Activated CD4-positive, alpha-beta T cell treated with anti-CD3 and anti-CD28 coated beads, Interleukin-2, amount 10 ng/mL, durations not matched to agents 7 days and 5 days (primary cell): ENCODE measurements at places on chromosomes 3 and 15.
A peak's percentile ranks its signal among the peaks of the same experiment; 100 is the strongest.

- DNase-seq = no peak
These were observed 24.7 kb upstream of the ULK4 start for GRCh38 chr3:41986561-41986960.

- peak; percentile 29 for DNase-seq
These were observed 156.2 kb upstream of the IQSEC1 start for GRCh38 chr3:13229273-13229949.

- no peak for DNase-seq
These were observed 66.4 kb downstream of the TFG start for GRCh38 chr3:100775669-100776068.

- DNase-seq = no peak
These were observed 861.0 kb upstream of the NR2F2 start for GRCh38 chr15:95469496-95470000.

DNA sequence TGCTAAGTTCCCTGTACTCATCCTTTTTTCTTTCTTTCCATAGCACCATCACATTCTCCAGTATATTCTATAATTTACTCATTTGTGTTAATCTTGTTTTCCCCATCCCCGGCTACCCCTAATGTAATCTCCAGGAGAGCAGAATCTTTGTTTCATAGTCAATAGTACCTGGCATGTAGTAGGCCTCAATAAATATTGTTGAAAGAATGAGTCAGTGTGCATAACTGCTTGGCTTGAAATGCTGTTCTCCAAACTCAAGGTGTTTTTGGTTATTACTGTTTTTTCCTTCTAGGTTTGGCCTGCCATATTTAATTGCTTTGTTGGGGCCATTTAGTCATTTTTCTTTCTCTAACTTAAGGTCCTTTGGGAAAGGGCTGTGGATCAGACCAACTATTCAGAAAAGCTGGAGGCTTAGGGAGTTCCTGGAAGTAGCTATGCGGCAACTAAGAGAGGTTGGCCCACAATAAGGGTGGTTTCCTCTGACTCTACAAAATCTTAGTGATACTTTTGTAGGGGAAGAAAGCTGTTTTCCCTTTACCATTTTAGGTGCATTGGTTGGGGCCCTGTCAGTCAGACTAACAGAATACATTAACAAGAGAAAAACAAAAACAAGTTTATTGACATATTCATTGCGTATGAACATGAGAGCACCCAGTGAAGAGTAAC lies 28.4 kb downstream of the KAT2B start:
- no peak for DNase-seq

GRCh38 chr15:72168131-72168807 lies 29.3 kb downstream of the GRAMD2A start:
- DNase-seq = peak; percentile 35

GRCh38 chr15:100190675-100191074 lies 151.1 kb downstream of the ADAMTS17 start:
- DNase-seq = no peak

DNA sequence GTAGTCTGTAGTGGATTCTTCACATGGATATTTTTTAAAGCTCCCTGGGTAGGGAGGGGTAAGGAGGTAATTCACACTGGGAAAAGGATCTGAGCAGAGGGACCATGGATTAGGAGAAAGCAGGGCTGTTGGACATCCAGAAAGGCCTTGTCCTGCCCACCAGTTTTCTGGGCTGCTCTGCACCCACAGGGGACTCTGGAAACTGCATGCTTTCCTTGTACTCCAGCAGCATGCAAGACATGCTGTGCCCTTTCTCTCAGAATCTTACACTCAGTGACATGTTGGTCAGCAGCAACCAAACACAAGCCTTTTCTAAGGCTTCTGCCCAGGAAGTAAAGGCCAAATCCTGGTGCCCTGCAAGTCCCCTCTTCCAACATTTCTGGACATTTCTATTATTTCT lies 2.5 kb upstream of the FBN1 start:
- DNase-seq = no peak

- no peak for DNase-seq
These were observed 1.9 kb downstream of the SPTBN5 start for GRCh38 chr15:41891946-41892345.

- DNase-seq = no peak
These were observed 51.5 kb upstream of the AGTR1 start for GRCh38 chr3:148646126-148646665.

DNA sequence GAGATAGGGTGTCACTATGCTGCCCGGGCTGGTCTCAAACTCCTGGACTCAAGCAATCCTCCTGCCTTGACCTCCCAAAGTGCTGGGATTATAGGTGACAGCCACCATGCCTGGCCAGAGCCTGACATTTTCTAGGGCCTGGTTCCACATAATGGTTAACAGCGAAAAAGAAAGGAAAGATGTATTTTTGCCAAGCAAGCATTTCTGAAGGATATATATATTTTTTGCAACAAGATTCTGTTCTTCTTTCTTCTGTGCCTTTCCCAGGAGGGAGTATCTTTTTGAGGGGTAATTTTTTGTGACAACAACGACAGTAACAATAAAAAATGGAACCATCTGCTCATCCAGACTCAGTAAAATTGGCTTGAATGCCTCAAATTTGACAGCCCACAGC lies 8.3 kb upstream of the DNAJA4 start:
- DNase-seq = no peak

GRCh38 chr3:60812502-60812901 lies 438.8 kb downstream of the FHIT start:
- no peak for DNase-seq

GRCh38 chr3:197692641-197693040 lies 44.1 kb downstream of the RUBCN start:
- DNase-seq = no peak

- no peak for DNase-seq
These were observed 42.2 kb downstream of the ILDR1 start for GRCh38 chr3:121979734-121980449.

GRCh38 chr15:33190539-33190938 lies 4.0 kb downstream of the FMN1 start:
- no peak for DNase-seq

DNA sequence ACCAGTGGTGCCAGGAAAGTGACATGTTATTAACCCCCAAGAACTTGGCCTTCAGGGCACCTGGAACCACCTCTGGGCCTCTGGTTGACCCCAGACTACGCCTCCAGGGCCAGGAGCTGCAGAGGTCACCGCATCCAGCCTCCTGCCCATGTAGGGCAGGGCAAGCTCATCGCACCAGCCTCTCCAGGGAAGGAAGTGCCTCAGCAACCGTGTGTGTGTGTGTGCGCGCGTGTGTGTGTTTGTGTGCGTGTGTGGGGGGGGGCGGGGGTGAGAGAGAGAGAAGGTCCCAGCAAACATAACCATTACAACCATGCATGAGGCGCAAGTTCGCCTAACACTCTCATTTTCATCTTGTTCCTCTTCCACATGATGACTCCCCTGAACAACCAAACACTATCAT lies 31.8 kb downstream of the RAB6B start:
- DNase-seq = no peak

DNA sequence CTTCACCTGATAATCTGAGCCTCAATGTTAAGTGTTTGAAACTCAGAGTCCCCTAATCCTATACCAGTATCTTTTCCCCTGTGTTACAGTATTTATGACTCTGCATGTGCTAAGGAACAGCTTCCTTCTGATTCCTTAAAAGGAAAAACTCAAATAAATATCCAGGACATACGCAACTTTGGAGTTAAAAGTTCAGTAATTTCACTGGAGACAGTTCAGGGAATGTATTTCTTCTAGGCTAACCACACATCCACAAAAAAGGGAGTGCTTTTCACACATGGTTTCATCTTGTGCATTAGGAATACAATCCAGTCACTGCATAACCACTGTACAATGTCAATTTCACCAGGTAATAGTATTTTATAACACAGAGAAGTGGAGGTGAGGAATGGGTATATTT lies 31.0 kb downstream of the PGBD4 start:
- DNase-seq = no peak

DNA sequence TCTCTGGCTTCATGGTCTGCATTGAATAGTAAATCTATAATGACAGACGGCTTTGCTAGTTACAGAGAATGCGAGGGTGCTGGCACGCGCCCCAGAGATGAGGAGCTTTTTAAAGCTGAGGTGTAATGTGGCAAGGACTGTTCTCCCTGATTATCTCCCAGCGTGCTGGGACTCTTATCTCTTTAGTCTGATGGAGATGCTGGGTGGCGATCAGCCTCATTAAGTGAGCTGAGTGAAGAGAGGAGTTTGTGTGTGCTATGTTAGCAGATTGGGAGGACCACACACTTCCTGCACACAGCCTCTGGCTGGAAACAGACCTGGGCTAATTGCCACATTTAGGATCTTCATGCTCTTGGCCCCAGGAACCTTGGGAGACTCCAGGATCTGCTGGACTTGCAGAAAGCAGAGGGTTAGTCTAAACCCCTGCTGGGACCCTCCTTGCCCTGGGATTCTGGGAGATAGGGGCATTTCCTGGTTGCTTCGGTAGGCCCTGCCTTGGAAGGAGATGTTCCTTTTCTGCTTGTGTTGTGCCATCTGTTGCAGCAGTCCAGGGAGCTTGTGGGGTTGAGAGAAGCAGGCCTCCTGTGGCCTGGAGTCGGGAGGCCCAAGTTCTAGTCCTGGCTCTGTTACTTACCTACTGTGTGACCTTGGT lies 15.0 kb downstream of the PDIA5 start:
- DNase-seq = no peak

DNA sequence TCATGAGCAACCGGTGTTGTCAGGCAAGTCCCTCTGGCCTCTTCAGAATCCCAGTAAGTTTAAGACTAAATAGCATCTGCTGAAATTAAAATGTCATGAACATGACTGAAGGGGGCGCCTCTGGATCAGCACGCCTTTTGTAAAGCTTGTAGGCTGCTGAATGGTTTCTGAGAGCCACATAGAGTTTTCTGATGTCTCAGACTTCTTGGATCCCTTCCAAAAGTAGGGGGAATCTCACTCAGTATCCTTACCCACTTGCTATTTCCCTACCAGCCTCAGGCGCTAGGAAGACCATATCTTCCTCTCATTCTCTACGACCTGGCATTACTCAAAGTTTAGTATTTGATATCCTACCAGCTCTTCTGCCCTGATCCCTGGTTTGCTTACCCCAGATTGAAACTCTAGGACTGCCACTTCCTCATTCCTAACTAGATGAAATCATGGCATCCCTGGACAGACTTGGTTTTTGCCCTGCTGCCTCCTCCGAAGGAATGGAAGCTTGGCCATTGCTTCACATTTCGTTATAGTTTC lies 62.7 kb upstream of the CD47 start:
- peak; percentile 77 for DNase-seq
